WERI-Rb-1 (cell line): ENCODE measurements at places on chromosomes 4 and X.

DNA sequence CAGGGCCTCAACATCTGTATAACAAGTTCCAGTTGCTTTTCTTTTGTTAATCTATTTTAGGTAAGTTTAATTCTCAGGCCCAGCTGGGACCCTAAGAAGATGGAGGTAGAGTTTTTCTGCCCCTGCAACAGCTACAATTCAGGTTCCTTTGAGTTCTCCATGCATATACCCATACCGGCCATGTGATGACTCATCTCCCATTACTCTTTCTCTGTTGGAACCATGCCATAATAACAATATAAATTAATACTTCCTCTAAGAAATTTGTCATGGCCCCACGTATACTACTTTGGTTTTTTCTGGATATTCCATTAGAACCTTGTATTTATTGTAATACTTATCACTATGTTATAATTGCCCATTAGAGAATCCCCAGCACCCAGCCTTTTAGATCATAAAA lies 1.3 kb upstream of the INTU start:
- DNase-seq, result no peak

DNA sequence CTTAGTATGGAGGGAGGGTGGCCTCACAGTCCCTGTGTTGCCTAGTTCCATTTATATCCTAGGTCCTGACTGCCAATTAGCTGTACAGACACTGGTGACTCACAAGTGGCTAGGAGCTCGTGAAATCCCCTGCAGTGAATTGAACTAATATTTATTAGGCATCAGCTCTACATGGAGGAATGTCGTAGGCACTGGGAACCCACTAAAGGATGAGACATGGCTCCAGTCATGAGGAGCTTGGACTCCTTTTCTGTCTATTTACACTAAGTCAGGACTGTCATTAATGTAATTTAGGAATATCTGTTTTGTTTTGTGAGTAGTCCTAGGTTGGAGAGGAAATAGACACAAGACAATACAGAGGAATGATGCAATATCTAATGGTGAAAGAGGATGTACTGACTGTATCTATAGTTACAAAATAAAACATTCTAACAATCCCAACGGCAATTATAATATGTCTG lies 67.7 kb downstream of the MID1IP1 start:
- DNase-seq, result no peak

DNA sequence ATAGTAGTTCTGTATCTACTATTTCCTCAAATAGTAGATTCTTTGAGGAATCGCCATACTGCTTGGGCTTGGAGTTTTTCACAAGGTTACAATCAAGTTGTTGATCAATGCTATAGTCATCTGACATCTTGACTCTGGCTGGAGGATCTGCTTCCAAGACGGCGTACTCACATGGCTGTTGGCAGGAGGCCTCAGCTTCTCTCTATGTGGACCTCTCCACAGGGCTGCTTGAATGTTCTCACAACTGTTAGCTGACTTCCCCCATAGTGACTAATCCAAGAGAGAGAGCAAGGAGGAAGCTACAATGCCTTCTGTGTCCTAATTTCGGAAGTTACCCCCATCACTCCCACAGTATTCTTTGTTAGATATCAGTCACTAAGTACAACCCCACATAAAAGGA lies 10.3 kb downstream of the EGFL6 start:
- DNase-seq, result no peak

- DNase-seq, result peak; percentile 27
Observed at GRCh38 chr4:6563935-6564645, 10.9 kb upstream of the MAN2B2 start.

- DNase-seq, result no peak
Observed at GRCh38 chr4:2297606-2298531, 36.0 kb upstream of the MXD4 start.

DNA sequence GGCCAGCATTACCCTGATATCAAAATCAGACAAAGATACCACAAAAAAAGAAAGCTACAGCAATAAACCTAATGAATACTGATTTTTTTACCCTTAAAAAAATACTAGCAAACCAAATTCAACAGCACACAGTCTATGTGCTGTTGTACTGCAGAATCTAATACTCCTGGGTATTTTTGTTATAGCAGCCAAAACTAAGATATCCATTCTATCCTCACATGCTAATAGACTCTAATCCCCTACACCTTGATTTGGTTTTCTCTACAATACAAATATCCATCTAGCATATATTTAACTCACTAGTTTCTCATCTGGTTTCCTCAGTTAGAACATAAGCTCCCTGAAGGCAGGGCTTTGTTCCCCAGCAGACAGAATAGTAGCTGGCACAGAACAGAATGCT lies 12.4 kb downstream of the CLOCK start:
- no peak for DNase-seq

GRCh38 chr4:185811509-185812364 lies at the start of gene SORBS2:
Gene SORBS2, minus strand, starts transcription at chr4:185812194. Its CDS starts 121,623 bp downstream, at chr4:185690571.
- peak; percentile 79 for DNase-seq

- no peak for DNase-seq
Observed at GRCh38 chr4:175460414-175460813, 351.6 kb downstream of the GPM6A start.

- DNase-seq, result peak; percentile 19
Observed at GRCh38 chr4:7389719-7390118, 45.0 kb downstream of the PSAPL1 start.

- DNase-seq, result peak; percentile 53
Observed at GRCh38 chr4:5821665-5822358, 71.1 kb downstream of the CRMP1 start.

GRCh38 chr4:102586002-102586643 lies 85.0 kb downstream of the NFKB1 start:
- no peak for DNase-seq

DNA sequence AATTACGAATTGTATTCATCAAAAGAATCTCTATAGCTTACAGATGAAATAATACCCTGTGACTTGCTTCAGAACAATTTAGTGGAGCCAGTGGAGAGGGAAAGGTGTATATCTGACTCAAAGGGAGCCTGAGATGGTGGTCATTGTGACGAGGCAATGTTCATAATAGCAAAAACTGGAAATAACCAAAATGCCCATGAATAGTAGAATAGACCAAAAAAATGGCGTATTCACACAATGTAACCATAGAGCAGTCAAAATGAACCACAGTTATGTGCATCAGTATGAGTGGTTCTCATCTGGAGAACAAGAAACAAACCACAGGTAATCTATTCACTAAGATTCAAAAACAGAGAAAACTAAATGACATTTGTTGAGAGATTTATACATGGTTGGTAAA lies 125.3 kb upstream of the CLNK start:
- no peak for DNase-seq

- DNase-seq, result no peak
Observed at GRCh38 chr4:154611833-154612232, 623 bp downstream of the FGG start.

DNA sequence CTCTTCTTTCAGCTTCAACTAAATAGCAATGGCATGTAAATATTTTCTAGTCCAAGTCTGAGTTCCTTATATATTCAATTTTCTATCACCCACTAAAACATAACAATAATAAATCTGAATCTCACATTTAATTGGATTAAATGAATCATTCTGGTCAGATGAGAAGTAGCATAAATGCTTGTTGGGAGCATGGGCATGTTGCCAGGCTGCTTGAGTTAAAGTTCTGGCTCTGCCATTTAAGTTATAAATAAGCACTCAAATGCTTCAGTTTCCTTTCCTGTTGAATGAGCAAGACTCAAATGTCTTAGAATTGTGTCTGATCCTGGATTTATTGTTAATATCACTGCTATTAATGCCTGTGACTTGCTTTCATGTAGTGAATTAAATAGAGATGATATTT lies 496.3 kb downstream of the STPG2 start:
- no peak for DNase-seq

DNA sequence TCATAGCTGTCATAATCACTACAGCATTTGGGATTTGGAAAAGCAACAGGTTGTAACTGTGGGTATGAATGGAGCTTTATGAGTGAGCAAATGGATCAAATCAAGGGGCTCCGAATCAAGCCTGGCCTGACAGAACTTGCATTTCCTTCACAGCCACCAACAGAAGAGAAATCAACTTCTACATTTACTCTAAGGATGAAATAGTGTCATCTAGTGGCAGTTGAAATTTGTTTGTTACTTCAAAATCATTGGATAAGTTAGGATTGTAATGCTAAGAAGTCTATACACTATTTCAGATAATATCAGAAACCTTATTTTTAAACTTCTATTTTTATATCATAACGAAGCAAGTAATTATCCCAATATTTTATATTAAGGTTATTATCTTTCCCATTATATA lies 10.7 kb upstream of the WDR17 start:
- no peak for DNase-seq
